NCI-H2171 (cell line): ENCODE measurements at places on chromosomes 3 and 15.

- no peak for DNase-seq
Measured at GRCh38 chr3:30401971-30402370, 204.4 kb upstream of the TGFBR2 start.

GRCh38 chr3:115469649-115470048 lies 153.7 kb upstream of the GAP43 start:
- DNase-seq: no peak

DNA sequence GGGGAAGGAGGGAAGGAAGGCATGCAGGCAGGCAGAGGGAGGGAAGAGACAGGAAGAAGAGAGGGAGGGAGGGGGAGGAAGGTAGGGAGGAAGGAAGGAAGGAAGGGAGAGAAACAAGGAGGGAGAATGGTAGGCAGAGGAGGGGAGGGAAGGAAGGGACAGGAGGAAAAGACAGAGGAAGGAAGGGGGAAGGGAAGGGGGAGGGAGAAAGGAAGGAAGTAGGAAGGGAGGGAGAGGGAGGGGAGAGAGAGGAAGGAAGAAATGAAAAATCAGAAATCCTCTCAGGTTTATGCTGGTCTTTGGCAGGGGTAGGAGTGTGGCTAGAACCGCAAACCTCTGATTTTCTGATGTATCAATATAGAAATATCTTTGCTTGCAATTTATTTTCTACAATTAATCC lies 4.2 kb downstream of the PRTG start:
- no peak for DNase-seq

GRCh38 chr3:71064291-71064955 lies 519.1 kb downstream of the FOXP1 start:
- DNase-seq: no peak

DNA sequence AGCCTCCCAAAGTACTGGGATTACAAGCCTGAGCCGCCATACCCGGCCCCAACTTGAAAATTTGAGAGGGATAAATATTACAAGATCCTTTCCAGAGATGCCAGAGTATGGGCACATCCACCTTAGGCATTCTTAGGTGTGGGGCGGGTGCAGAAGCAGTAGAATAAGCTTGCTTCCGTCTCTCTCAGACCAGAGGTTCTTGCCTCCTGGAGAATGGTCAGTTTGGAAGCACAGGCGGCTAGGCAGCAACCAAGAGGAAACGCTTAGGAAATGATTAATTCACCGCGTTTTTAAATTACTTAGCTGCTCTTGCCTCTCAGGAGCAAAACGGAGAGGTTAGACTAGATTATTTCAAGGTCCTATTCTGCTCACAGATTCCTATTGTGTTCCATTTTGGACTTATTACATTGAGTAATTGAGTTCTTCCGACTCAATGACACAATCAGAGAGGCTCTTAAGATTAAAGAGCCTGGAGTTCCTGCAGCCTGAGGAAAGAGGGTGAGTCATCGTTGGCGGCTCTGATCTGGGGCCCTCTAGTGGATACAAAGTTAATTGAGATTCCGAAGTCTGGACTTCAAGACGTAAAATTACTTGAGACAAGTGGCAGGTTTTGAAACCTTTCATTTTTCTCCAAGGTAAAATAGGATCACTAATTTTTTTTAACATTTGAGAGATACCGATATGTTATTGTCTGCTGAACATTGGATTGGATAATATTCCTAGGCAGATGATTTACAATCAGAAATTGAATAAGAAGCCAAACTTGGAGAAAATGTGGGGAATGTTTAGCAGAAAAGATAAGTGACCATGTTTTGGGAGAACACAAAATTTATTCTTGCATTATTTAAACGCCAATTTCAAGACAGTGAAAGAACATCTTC lies 5.8 kb upstream of the TOPAZ1 start:
- peak; percentile 6 for DNase-seq

DNA sequence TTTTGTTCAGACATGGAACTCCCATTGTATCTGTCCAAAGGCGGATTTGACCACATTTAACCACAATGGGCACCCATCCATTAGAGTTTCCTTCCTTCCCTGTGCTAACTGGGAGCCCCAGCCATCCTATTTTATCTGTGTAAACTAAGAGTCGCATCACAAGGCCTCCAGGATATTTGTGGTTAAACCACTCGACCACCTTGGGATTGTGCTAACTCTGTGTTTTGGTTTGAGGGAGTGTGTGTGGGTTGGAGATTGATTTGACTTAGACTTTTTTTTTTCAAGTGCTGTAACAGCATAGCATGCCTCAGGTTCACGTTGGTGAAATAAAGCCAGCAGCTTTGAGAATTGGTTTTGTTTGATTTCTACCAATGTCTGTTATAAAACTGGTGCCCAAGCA lies 100.4 kb upstream of the TP63 start:
- no peak for DNase-seq

GRCh38 chr15:77944002-77944867 lies 133.3 kb downstream of the TBC1D2B start:
- peak; percentile 48 for DNase-seq

DNA sequence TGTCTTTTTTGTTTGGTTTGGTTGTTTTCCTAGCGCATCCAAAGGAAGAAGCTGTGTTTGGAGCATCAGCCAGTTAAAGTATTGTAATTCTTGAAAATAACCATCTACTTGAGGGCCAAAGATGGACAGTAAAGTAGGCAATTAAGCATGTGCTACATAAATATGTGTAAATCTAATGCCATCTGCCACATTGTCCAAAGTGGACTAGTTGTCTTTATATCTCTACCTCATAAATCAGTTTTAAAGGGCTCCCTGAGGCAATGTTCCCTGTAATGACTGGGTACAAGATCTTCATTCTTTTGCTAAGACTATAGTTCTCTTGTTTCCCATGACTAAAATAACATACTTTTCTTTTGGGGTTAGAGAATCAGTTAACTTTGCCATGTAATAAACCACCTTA lies 460.0 kb upstream of the RARB start:
- DNase-seq: no peak

DNA sequence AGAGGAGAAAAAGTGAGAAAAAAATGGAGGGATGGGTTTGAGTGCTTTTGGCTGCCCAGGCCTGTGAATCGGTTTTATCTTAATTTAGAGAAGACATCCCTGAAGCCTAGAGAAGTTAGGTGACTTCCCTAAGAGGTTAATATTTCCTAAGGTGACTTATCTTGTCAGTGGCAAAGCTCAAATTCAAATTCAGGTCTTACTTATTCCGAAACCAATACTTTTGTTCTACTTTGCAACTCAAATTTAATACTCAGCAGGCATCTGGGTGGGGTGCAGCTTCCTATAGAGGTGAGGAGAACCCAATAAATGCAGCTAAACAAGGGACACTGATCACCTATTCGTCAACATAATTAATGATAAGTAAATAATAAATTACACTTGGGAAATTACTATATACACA lies 54.9 kb upstream of the MYRIP start:
- no peak for DNase-seq

- DNase-seq: no peak
Measured at GRCh38 chr15:72796210-72796514, 12.6 kb upstream of the ADPGK start.

- DNase-seq: no peak
Measured at GRCh38 chr3:144380849-144381248, 409.2 kb downstream of the DIPK2A start.

- DNase-seq: no peak
Measured at GRCh38 chr15:71048913-71049675, 66.2 kb upstream of the THSD4 start.

DNA sequence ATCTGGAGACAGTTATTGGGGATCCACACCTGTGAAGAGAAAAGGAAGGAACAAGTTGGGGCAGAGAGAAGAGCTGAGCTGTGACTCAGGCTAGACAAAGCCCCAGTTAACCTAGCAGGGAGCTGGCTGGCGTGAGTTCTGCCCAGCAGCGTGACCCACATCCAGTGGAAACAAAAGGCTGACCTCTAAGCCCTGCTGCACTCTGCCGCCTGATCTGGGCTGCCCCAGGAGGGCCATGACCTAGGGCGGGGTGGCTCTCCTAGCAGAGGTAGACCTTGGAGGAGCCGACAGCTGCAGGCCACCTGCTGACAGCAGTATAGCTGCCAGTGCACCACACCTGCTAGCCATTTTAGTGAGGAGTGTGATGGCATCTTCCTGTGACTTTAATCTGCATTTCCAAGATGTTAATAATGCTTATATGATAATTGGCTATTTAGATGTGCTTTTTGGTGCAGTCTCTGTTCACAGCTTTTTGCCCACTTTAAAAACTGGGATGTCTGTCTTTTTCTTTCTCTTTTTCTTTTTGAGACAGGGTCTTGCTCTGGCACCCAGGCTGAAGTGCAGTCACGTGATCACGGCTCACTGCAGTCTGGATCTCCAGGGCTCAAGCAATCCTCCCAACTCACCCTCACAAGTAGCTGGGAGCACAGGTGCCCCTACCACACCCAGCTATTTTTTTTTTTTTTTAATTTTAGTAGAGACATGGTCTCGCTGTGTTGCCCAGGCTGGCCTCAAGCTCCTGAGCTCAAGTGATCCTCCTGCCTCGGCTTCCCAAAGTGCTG lies 78.1 kb downstream of the LSM3 start:
- no peak for DNase-seq

DNA sequence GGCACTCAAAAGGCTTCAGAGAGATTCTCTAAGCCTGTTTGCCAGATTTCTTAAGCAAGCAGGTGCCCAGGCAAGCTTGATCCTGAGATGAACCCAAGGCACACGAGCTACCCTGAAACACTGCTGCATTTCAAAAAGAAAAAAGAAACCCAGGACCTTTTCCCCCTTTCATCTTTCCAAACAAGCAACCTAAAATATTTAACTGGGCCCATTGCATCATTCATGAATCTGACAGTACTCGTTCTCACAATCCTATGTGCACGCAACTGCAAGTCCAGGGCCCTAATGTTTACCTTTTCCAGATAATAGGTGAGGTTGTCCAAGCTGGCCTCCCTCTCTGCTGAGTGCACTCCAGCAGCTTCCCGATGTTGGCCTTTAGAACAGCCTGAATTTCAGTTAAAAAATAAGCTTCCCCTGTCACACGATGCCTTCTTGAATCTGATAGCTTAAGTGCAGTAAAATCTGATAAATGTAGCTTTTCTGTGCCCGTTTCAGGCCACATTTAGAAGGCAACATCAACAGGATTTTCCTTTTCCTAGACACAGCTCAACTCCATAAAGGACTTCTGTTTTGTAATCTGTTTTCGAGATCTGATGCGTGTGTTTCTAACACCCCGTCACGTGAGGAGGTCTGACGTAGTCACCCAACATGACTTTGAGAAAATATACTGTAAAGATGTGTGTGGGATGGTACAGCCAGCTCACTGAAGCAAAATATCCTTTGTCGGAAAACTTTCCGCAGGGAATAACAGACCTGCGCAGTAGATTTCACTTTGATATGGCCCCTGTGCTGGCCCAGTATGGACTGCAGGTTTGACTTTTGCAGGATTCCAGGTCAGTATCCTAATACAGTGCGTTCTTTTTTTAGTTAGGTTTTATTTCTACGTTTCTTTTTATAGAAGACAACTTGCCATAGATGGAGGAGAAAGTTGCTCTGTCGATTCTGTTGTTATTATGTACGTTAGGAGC lies 55.1 kb upstream of the RASA2 start:
- no peak for DNase-seq

DNA sequence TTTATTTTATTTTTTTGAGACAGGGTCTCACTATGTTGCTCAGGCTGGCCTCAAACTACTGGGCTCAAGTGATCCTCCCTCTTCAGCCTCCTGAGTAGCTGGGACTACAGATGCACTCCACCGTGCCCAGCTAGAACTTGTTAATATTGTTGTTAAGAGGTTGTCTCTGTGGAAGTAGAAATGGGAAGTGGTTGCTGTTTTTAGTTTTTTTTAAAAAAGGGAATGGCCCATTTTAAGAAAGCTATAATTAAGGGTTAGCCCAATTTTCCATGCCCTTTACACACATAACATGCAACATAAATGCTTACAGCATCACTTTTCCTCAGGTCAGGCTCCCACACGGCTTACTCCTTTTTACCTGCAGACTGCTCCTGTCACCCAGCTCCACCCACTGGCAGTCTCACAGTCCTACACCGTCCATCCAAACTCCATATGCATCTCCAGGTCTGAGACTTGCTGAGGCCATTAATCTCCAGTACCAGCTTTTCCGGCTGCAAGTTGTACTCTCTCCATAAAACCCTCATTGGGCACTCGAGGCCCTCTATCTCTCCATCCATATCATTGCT lies 19.8 kb downstream of the MORC1 start:
- peak; percentile 2 for DNase-seq

- no peak for DNase-seq
Measured at GRCh38 chr3:194766845-194767244, 81.2 kb downstream of the FAM43A start.

- no peak for DNase-seq
Measured at GRCh38 chr3:21991061-21991460, 240.1 kb upstream of the ZNF385D start.

DNA sequence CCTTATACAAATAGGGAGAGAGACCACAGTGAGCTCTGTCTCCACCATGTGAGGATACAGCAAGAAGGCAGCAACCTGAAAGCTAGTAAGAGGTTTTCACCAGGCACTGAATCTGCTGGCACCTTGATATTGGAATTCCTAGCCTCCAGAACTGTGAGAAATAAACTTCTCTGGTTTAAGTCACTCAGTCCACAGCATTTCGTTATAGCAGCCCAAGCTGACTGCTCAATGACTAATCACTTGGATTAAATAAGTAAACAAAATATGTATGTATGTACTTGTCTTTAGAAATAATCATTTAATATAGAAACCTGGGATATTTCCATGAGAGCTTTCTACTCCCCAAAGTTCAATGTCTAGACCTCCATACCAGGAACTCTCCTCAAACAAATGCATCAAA lies 162.0 kb downstream of the IMPG2 start:
- DNase-seq: no peak

DNA sequence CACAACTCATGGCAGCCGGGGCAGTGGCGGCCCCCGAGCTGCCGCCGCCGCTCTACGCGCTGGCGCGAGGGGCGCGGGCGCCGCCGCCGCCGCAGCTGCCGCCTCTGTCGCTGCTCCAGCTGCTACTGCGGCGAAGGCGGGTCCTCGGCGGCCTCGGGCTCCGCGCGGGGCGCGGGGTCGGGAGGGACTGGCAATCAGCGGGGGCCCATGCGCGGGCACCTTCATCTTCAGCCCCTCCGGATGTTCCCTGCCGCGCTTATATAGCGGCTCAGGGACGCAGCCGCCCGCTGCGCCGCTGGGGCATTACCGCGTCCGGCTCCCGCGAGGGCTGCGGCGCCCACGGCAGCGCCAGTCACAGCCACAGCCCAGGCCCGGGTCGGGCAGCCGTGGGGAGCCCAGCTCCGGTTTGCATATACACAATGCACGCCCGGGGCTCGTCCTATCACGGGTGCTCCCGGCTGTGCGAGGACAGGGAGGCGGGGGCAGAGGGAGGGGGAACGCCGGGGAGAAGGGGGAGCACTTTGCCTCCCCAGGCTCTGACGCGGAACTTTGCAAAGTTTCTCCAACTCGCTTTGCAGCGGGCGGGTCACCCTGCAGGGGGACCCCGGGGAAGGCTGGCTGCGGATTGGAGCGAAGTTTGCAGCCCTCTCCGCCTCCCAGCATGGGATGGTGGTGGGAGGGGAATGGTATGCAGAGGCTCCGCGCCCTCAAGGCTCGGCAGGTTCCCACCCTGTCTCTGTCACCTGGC lies at the start of gene VGLL3:
TSS of gene VGLL3 (minus strand) at position 416 of the 748 bp plus-strand sequence. CDS start at position 10, 406 bp downstream.
- no peak for DNase-seq

DNA sequence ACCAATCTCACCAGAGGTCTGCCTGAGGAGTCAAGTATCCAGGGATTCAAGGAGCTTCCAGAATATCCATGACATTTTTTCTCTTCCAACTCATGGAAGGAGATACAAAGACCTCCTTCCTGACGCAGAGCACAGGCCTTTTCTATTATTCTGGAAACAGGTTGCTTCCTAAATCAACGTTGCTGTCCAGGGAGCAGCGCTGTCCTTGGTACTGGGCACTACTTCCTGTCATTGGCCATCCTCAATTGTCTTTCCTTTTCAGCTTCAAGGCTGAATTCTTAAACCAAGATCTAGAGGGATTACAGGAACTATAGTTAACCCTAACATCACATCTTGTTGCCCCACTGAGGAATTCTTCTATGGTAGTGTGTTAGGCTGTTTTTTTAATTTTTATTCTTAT lies 50.4 kb upstream of the TBC1D21 start:
- DNase-seq: no peak
